ENCODE measurements at places on chromosomes 7 and 10. TPM values are rescaled to one million over a fixed set of nuclear protein-coding genes. Genes with fewer than 3 reads are reported as not detected.

GRCh38 chr10:6912424-6912823 lies 332.3 kb upstream of the PRKCQ start:
- DNase-seq: no peak

DNA sequence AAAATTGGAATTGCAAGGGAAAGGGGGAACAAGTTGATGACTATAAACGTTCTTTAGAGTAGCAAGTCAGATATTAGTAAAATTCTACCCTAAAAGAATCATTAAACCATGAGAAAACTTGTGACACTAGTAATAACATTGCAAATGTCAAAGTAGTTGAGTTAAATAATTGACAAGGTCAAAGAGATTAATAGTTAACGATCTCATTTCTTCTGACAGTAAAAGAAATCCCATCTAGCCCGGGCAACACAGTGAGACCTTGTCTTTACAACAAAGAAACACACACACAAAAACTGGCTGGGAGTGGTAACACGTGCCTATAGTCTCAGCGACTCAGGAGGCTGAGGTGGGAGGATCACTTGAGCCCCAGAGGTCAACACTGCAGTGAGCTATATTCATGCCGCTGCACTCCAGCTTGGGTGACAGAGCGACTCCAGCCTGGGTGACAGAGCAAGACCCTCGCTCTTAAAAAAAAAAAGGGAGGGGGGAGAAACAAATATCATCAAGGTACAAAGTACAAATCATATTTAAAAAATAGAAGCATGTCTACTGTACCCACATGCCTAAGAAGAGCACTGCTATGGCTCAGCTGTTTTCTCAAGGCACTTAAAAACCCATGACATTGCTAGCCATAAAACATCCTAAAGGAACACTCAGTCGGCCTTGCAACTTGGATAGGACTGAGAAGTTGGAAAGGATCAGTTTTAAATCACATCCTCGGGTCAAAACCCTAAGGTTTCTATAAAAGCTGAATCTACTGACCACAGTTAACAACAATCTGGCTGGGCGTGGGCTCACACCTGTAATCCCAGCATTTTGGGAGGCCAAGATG lies 401.1 kb downstream of the PARD3 start:
- no peak for DNase-seq

- DNase-seq: no peak
Observed at GRCh38 chr10:73991884-73992245, 6.1 kb upstream of the VCL start.

ZNF467 gene
- 1.6 TPM for total RNA-seq

PRSS2 gene
- total RNA-seq: not detected

UNC5B gene
- 2.9 TPM for total RNA-seq

GRCh38 chr7:123750389-123751230 lies 1.8 kb upstream of the WASL start:
- DNase-seq: no peak

DNA sequence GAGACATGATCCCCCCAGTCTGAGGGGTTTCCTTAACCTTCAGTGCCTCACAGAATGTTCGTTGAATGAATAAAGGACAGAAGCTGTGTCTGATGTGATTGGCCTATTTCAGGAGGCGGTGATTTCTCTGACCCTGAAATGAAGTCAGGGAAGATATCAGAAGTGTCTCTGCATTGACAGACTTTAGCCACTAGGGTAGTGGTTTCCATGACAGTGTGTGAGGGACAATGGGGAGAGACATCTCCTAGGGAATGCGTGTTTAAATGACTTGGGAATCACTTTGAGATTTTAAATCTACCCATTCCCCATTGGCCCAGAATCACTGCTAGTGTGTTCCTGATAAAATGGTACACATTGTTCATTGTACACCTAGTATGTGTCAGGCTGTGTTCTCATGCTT lies 132.0 kb downstream of the CFAP58 start:
- DNase-seq: no peak

MMD2 gene
- 2.4 TPM for total RNA-seq

GRCh38 chr7:15594461-15594860 lies 32.6 kb upstream of the AGMO start:
- no peak for DNase-seq

SEC61G gene
- total RNA-seq: 147 TPM

DNA sequence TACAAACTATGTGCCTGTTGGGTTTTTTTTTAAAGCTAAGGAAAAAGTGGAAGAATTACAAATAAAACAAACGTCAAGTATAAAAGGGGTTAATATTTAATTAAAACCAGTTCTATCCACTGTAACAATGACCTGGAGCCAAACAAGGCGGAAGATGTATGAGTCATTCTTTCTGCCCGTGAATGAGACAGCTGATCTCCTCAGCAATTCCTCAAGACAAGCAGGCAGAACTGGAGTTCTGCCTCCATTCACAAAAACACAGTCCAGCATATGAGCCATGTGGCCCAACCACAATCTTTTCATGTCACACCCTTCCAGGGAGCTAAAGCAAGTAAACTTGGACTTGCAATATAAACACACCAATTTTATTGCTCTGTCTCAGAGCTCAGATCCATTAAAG lies 8.4 kb downstream of the ETV1 start:
- no peak for DNase-seq

AGR3 gene
- total RNA-seq: not detected

DNA sequence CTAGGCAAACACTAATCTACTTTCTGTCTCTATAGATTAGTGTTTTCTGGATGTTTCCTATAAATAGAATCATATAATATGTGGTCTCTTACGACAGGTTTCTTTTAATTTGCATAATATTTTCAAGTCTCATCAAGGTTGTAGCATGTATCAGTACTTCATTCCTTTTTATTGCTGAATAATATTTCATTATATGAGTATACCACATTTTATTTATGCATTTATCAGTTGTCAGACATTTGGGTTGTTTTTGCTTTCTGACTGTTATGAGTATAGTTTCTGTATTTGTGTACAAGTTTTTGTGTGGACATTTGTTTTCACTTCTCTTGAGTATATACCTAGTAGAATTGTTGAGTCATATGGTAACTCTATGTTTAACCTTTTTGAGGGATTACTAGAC lies 48.2 kb downstream of the SHOC2 start:
- no peak for DNase-seq

- DNase-seq: no peak
Observed at GRCh38 chr10:21655687-21656086, 121.7 kb downstream of the MLLT10 start.

DNA sequence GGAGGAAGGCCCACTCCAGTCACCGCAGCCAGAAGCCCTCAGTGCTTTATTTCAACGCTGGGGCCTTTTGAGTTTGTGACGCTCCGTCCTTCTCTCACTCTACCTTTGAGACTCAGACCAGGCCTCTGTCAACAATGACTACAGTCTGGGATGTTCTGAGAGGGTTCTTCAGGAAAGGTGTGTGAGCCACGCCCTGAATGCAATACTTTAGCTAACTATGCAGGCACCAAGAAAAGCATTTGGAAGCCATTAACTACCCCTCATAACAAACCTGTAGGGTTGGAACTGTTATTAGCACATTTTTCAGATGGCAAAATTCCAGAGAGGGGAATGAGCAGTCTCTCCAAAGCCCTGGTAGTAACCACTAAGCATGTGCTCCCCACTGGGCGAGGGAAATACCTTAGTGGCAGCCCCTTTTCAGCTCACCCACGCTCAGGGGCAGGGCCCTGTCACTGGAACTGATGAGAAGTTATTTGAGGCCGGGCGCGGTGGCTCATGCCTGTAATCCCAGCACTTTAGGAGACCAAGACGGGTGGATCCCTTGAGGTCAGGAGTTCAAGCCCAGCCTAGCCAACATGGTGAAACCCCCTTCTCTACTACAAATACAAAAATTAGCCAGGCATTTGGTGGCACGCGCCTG lies 5.7 kb upstream of the ARPC1B start:
- DNase-seq: no peak

DNA sequence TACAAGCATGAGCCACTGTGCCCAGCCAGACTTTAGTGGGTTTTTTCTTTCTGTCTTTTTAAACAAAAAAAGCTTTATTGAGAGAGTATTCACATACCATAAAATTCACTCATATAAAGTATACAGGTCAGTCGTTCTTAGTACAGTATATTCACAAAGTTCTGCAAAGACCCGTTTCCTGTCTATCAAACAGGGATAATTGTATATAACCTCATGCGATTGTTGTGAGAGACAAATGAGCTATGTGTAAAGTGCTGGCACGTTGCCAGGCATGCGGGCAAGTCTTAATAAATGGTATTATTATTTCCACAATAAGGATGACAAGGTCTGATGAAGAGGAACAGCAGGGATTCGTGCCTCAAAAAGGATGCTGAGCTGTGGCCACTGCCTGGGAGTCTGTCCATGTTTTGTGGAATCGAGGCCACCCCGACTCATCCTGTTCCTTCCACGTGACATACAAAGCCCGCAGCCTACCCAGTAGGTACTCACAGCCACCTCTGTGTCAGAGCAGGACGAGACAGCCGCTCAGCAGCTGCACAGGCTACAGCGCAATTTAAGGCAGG lies 51.6 kb downstream of the SMKR1 start:
- DNase-seq: peak; percentile 40

TMEM243 gene
- 7.7 TPM for total RNA-seq

CALML3 gene
- under 0.01 TPM for total RNA-seq

METTL27 gene
- total RNA-seq: 0.41 TPM

CAV1 gene
- total RNA-seq: 17.5 TPM

GRCh38 chr7:151202836-151203235 lies 7.5 kb downstream of the H2BK1 start:
- no peak for DNase-seq

GRCh38 chr10:114917459-114917858 lies 20.5 kb upstream of the TRUB1 start:
- DNase-seq: no peak

DNA sequence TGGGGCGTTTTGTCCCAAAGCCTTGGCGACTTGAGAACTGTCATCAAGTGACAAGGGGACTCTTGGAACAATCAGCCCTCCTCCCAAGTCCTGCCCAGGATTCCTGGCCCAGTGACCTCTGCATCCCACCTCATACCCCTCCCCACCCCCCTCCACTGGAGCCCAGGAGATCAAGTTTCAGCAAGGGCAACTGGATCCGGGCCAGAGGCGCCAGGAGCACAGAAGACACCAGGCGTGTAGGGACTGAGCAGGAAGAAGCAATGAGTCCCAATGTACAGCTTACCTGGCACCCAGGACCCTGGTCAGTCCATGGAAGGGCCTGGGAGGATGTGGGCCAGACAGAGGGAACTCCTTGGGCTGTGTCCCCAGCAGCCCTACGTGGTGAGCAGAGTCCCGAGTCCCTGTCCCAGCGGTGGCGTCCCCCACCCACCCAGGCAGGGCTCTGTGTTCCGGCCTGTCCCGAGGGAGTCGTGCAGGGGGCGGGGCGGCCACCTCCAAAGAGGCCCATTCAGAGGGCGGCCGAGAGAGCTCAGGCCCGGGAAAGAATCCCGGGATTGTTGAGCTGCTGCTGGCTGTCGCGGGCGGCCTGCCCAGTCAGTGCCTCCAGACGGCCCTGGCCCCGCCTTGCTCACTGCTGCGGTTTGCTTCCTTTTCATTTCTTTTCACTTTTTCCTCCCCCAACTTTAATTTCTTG lies 254.1 kb downstream of the TNS3 start:
- peak; percentile 72 for DNase-seq

AVL9 gene
- total RNA-seq: 70.1 TPM

DNA sequence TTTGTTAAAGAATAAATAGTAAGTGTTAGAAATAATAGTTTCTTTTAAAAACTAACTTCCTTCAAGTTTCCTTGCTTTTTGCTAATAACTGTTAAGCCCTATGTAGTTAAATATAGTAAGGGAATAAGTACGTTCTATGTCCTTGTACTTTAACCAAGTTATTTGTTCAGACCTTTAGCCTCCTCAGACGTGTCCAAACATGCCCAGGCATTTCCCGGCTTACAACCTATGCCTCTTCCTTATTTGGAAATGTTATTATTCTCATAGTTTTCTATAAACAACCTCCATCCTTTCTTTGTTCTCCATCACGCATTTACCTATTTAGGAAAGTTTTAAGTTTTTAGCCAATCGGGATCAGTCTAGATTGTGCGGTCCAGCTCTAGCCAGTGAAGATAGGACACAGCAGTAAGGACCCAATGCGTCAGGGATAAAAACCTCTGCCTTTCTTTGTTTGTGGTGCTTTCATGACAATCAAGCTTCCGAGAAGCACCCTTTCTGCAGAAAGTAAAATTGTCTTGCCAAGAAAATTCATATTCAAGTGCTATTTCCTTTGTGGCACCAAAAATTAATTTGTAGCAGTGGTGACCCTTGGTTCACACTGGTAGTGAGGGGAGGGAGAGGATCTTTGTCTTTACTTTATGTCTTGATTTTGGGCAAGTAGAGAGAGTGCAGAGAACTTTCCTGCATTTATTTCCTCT lies 851.3 kb upstream of the POM121L12 start:
- no peak for DNase-seq

SH2D4B gene
- total RNA-seq: 1.2 TPM

TYW1B gene
- 2.0 TPM for total RNA-seq

SPDYE11 gene
- under 0.01 TPM for total RNA-seq

DNA sequence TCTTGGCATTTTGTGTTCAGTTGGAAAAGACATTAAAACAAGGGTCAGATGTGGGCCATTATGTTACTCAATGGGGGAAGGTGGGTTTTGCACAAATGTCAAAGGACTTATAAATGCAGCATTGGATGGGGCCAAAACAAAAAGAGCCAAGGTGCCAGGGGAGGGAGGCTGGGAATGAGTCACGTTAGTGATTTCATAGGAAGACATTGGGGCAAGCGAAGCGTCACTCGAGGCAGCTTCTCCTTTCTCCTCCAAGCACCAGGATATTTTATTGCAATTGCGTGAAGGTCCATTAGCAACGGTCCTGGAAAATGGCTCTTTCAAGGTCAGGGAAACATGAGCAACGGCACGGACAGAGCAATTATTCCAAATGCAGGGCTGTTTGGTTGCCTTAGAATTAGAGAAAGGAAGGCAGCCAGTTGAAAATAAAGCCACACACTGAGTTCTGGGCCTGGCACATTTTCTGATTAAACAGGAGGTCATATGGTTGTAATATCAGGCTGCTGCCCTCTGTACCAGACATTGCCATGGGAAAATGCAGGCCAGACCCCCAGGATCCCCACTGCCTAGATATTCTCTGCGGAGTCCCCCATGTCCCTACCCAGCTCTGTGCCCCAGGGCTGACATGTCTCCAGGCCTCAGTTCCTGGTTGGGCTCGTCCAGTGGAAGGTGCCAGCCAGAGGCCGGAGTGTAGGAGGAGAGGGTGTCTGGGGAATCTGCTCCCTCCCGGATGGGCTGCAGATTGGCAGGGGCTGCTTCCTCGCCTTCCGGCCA lies 63.3 kb upstream of the NANOS1 start:
- no peak for DNase-seq

DNA sequence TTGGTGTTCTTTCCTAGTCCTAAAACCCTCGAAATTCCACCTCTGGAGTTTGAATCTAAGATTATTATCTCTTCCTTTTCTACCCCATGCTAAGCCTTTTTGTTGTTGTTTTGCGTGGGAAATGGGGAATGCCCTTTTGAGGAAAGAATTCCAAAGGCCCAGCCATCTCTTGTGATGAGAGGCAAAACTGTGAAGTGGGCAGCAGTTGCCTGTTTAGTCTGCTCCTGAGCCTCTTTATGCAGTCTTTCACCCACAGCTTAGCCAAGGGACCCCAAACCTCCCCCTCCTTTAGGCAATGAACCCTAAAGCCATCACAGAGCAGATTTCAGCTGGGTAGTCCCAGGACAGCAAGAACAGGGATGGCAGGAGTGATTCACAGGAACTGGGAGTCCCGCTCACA lies 95.5 kb downstream of the DNMBP start:
- DNase-seq: no peak

ATOH7 gene
- total RNA-seq: 0.41 TPM

Data from frontal cortex (tissue), 4 donors.